GM12891 (cell line): ENCODE measurements at places on chromosomes 2 and 18.
A peak's percentile ranks its signal among the peaks of the same experiment; 100 is the strongest.

DNA sequence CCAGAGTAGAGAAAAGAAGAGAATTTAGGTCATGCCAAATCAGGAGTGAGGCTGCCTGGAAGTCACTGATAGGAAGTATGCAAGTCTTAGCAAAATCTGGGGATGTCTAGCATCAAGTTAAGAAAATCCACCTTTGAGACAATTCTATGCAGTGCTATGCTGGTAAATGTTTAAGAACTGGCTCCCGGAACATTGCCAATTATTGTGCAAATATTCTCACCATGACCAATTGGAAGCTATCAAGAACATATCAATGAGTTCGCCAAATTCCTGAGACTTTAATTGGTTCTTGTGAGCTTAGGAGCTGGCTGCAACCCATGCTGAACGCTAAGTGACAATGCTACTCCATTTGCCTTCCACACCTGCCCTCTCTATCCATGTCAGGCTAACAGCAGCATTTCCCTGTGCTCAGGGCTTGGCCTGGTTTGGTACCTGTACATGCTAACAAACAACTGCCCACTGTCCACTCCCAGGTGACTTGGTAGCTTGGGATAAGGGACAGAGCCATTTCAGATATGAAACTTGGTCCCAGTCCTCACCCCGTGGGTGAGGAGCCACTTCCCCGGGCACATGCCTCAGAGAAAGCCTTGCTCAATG is 172.9 kb upstream of the KLHL29 start:
- DNase-seq, result no peak

- no peak for DNase-seq
Measured at GRCh38 chr2:118102433-118103082, 14.3 kb downstream of the INSIG2 start.

GRCh38 chr2:55269645-55269990 is 587 bp upstream of the MTIF2 start:
- DNase-seq, result no peak

- no peak for DNase-seq
Measured at GRCh38 chr2:46973673-46974072, 58.1 kb upstream of the MCFD2 start.

- no peak for DNase-seq
Measured at GRCh38 chr2:233247744-233248143, 3.7 kb upstream of the ATG16L1 start.

DNA sequence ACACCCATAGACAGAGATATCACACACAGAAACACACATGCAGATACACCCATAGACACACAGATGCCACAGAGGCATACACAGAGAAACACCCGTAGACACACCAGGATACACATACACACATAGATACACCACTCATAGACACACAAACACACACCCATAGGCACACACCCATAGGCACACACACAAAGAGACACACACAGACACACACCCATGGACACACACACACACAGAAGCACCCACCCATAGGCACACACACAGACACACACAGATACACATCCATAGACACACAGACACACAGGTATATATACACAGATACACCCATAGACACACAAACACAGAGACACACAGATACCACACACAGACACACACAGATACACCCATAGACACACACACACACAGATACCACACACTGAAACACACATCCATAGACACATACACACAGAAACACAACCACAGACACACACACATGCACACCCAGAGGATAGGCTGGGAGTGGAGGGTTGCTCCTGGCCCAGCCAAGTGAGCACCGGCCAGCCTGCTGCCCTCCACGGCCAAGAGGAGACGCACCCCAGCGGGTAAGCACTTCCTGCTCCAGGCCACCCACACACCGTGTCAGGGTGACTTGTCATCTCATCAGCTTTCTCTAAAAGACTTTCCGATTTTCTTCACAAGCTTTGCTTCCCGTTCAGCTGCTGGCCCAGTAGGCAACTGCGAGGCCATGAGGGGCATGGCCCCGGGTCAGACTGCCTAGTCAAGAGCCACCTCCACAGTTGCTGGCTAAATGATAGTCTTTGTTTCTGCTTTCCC is 14.1 kb upstream of the CNNM3 start:
- no peak for DNase-seq

DNA sequence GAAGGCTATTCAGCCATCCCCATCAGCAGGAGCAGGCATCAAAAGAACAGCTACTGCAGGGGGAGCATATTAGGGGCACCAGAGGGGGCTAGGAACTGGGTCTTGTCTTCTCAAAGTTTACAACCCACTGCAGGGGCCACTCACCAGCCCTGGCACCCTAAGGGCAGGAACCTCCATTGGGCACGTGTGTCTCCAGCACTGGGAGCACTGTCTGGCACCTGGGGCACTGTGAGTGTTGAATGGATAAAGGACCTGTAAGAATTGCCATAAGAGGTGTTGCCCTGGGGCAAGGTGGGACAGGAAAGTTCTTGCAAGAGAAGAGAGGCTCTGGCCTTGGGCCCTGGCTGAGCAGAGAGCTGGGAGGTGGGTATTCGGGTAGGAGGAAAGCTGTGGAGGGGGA is 1.4 kb upstream of the STEAP3 start:
- DNase-seq, result no peak

DNA sequence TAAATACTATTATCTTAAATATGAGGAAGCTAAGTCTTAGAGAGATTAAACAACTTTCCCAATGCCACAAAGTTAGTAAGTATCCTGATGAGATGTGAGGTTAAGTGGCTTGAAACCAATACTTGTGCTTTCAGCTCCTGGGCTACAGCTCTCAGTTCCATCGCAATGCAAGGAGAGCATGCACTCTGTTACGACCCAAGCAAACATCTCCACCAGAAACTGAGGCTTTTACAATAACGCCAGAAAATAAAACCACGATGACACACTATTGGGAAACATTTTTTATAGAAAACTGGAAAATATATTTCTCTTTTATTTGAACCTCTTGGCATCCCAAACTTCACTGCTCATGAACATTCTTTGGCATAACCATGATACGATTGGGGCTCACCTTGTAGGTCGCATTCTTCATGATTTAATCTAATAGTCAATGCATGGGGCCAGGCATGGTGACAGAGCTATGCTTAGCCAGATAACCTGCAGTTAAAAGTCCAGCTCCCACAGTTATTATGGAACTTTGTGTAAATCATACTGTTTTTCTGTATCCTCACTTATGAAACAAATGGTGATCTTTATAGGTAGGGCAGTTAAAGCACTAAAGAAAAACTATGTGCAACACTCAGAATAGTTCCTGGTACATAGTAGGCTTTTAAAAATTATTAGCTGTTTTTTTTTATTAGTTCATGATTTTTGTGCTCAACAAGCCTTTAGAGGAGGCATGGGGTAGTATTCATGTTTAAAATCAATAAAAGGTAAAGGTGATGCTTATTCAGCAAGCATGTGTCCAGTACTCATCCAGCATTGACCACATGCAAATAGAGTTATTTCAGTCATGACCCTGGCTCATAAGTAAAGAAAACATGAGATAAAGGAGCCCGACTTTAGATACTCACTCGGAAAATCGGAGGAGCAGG is 238.3 kb upstream of the TRIB2 start:
- no peak for DNase-seq

GRCh38 chr18:2969695-2970094 is 43.2 kb downstream of the LPIN2 start:
- DNase-seq, result no peak

DNA sequence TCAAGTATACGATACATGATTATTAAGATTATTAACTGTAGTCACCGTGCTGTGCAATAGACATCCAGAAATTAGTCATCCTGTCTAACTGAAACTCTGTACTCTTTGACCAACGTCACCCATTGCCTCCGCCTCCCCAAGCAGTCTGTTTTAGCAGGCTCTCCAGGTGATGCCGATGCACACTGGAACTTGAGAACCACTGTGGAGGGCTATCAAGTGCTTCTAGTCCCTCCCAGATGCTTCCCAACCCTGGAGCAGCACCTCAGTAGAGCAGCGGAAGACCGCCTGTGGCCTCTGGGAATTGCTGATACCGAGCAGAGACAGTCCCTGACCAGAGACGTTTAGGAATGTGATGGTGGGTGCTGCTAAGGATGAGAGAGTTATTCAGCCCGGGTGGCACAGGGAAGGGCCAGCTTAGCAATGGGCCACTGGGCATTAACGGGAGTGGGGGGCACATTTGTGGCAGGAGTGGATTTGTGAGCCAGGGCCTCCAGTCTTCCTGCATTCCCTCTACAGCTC is 50.7 kb downstream of the LIPG start:
- peak; percentile 24 for DNase-seq

DNA sequence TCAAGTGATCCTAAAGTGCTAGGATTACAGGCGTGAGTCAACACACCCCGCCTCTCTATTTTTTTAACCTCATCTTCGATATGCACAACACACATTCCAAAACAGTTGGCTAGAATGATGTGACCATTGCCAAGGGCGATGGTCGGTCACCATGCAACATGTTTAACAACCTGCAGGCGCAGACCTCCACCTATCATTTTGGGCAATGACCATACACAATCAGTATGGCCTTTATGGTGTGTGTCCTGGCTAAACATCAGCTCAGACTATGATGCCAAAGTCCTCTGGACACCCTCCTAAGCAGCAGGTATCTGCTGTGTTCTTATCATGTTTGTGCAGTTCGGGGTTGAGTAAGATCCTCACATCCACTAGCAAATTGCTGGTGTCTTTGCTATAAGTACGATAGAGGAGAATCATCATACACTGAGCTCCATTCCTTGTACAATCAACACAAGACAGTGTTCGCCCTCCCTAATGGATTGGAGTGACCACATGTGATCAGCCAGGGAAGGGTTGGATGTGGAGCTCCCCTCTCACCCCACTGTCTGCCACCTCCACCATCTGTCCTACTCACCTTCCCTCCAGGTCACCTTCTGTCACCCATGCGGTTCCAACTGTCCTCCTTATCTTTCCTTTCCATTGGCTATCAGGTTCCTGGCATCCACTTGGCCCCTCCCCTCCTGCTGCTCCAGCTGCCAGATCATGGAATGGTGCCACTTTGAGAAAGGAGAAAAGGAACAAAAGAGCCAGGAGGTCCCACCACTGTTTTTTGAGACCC is 7.9 kb upstream of the RNF152 start:
- DNase-seq, result no peak
